Stimulated activated CD8-positive, alpha-beta memory T cell treated with anti-CD3 and anti-CD28 coated beads, Interleukin-15, amount 100 ng/mL, for 1 hour (primary cell): ENCODE measurements at places on chromosomes 7 and 10.
A peak's percentile ranks its signal among the peaks of the same experiment; 100 is the strongest.

DNA sequence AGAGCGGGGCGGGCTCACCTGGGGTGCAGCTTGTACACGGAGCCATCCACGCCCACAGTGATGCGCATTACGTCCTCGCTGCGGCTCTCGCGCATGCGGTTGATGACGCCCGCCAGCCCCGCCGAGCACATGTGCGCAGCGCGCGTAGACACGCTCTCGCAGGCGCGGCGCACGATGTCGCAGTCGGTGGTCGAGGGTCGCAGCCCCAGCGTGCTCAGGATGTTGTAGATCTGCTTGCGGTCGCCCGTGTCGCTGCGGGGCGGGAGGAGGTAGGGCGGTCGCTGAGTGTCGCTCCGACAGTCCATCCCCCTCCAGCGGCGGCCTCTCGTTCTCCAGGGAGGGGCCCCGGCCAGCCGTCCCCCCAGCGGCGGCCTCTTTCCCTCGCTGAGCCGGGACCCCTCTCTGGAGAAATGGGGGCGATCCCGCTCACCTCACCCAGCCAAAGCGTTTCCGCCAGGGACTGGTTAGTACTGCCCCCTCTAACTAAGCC, 4.4 kb upstream of the MYL7 start:
- no peak for DNase-seq

DNA sequence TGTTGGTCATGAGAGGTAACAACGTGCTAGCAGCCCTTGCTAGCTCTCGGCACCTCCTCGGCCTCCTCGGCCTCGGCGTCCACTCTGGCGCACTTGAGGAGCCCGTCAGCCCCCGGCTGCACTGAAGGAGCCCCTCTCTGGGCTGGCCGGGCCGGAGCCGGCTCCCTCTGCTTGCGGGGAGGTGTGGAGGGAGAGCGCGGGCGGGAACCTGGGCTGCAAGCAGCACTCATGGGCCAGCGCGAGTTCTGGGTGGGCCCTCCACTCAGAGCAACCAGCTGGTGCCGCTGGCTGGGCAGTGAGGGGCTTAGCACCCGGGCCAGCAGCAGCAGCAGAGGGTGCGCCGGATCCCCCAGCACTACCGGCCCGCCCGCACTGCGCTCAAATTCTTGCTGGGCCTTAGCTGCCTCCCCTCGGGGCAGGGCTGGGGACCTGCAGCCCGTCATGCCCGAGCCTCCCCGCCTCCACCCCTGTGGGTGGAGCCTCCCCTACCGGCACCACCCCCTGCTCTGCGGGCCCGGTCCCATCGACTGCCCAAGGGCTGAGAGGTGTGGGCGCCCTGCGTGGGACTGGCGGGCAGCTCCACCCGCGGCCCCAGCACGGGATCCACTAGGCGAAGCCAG, 96.1 kb downstream of the PAXIP1 start:
- no peak for DNase-seq

DNA sequence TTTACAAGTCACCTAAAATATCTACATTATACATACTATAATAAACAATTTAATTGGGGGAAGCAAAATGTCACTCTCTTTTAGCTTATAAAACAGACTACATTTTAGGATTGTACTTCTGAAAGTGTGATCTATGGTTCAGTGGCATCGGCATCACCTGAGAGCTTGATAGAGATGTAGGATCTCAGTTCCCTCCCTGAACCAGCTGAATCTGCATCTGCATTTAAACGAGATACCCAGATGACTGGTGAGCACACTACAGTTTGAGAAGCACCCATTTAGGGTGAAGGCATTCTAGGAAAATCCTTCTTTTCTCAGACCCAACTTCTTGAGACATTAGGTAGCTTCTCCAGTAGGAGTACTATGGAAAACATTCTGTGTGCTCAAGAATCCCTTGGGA, 21.5 kb upstream of the SDHAF3 start:
- no peak for DNase-seq

DNA sequence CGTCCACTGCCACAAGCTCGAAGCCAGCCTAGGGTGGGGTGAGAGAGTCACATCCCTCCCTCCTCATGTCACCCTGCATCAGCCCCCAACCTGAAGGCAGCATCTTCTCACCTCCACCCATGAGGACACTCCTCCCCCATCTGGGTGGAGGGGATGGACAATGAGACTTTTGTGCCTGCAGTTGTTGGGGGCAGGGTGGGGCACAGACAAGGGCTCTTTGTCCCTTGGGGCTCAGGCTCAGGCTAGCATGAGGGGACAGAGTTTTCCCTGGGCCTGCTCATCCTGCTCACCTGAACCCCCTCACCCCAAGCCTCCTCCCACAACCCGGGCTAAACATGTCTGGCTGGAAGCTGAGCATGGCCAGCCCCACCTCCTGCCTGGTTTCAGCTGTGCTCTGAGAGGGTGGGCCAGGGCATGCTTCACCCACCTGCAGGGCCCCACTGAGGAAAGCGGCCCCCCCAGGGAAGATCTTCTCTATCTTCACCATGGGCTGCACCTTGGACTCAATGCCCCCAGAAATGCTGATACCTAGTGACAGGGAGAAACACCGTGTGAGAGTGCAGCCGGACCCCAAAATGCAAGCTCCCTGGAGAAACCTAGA, 9.3 kb downstream of the LZTS2 start:
- DNase-seq, result no peak

- DNase-seq, result no peak
These were observed 163.8 kb downstream of the SORCS3 start for GRCh38 chr10:104804880-104805279.

DNA sequence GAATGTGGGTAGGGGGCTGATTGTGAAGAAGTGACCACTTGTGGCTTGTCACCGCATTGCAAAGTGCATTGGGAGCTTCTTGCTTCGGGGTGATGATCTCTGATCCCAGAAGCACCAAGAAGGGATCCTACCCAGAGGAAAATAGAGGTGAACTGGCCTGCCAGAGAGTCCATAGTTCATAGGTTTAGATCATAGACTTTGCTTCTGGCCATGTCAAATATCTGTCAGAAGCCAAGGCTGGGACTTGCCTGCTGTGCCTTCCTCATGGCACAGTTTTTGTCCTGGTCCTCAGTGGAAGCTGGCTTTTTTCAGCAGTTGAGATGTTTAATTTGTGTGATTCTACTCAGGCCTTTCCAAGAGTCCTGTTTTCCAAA, 1.1 kb downstream of the ZSWIM8 start:
- DNase-seq, result no peak

GRCh38 chr10:95343573-95343972, 52.8 kb upstream of the PDLIM1 start:
- no peak for DNase-seq

- DNase-seq, result no peak
These were observed 122.0 kb downstream of the MICU1 start for GRCh38 chr10:72503694-72504438.

- peak; percentile 32 for DNase-seq
These were observed 742 bp downstream of the LMBR1 start for GRCh38 chr7:156892081-156892800.

DNA sequence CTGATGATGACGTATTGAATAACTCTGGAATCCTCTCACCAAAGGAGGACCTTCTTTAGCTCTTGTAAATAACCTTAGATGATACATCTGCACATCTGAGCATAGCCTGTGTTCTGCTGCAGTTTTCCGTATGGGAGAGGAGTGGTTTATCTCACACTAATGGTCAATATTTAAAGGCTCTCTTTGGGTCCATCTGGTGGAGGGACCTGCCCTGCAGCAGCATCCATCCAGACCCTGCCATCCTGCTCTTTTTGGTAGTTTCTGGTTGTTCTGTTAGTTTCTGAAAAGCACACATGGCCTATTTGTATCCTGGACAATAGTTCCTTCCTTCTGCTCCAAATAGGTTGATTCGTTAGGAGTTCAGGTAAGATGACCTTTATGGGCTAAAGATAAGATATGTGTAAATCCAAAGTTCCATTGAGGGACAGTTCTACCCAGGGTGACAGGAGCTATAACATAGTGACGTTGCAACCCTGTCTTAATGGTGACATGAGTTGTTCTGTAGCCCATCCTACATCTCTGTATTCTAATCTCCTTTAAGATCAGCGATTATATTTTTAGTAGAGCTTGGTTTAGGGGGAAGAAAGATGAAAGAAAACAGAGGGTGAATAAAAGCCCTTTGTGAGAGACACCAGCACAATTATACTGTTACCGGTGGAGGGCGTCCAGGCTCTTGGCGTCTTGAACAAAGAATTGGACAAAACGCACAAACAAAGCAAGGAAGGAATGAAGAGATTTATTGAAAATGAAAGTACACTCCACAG, 60.0 kb upstream of the KLF14 start:
- DNase-seq, result no peak

GRCh38 chr10:76244061-76244686, 812.8 kb downstream of the LRMDA start:
- no peak for DNase-seq

DNA sequence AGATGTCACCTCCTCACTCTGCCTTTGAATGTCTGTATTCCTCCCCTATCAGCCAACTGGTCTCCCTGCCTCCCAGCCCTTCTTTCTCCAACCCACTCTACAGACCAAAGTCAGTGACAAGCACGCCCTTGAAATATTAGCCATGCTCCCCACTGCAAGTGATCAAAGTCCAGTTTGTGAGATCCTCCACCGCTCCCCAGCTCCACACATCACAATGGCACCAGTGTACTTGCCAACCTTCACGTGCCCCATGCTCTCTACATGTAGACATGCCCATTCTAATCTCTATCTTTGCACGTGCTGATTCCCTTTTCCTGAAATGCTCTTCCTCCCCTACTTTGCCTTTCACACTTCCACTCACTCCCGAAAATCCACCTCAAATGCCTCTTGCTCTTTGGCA, 150.9 kb downstream of the GRID1 start:
- DNase-seq, result no peak

- DNase-seq, result no peak
These were observed 26.4 kb downstream of the DRGX start for GRCh38 chr10:49369216-49370162.

DNA sequence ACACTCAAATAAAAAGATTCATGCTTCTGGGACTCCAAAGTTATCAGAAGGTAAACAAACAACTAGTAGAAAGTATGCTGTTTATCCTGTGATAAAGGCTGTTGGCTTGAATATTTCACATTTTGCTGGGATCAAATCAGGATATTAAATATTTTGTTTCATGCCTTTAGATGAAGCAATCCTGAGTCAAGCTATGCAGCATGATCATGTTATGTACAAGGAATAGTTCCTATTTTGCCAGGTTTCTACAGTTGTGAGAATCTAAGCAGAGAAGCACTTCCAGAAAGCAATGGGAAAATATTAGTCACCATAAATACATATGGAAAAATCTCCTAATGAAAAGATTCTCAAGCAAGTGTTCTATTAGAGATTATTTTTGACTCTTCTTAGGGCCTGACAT, 262.8 kb upstream of the PCDH15 start:
- DNase-seq, result no peak

DNA sequence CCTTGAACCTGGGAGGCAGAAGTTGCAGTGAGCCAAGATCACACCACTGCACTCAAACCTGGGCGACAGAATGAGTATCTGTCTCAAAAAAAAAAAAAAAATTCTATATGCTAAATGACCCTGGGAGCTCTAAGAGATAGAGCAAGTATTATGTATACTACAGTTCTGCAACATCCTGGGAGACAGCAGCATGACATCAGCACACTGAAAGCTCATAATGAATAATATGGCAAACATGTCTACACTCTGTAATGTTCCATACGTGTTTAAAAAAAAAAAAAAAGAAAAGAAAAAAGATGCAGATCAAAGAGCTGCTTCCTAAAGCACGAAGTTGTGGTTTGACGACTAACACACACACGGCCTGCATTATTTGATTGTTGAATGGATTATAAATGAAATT, 72.5 kb downstream of the CUL2 start:
- DNase-seq, result no peak

DNA sequence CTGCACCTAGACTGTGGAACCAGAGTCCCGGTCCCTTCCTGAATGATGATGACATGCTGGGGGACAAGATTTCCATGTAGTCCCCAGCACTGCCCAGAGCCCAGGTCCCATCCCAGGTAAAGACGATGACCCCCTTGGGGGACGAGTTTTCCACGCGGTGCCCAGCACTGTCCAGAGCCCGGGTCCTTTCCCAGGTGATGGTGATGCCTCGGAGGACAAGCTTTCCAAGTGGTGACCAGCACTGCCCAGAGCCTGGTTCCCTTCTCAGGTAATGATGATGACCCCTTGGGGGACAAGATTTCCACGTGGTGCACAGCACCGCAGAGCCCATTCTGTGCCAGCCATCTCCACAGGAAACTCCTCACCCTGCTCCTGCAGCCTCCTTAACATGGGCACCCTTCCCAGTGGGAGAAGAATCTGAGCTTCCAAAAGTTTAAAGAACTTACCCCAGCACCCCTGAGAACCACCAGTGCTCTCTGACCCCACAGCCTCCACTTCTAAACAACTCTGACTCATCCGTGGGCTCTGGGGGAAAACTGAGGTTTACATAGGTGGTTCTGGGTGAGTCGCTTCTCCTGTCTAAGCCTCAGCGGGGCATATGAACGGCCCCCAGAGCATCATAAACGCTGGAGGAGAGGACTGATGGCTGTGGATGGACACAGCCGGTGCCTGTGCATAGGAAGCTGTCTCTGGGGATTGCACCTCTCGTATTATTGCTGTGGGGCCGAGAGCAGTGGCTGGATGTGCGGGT, 233.2 kb downstream of the TCERG1L start:
- DNase-seq, result no peak

- no peak for DNase-seq
These were observed 110.9 kb downstream of the SGMS1 start for GRCh38 chr10:50512743-50513416.

GRCh38 chr7:108568801-108569380, 615 bp downstream of the THAP5 start:
- DNase-seq, result peak; percentile 17

DNA sequence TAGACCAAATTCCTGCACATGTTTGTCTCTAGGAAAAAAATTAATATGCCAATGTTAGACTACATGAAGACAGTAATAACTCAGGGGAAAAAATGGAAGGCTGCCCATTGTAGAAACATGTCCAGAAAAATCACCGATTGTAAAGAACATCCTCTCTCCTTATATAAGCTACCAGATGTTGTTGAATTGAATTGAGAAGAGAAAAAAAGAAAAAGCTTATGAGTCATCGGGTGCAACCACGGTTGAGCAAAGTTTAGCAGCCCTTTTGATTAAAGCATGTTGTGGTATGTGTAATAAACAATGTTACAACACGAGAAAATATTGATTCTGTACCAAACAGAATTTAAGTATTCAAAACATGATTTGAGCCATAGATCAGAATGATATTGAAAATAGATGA, 102.3 kb upstream of the ARHGAP21 start:
- DNase-seq, result no peak

DNA sequence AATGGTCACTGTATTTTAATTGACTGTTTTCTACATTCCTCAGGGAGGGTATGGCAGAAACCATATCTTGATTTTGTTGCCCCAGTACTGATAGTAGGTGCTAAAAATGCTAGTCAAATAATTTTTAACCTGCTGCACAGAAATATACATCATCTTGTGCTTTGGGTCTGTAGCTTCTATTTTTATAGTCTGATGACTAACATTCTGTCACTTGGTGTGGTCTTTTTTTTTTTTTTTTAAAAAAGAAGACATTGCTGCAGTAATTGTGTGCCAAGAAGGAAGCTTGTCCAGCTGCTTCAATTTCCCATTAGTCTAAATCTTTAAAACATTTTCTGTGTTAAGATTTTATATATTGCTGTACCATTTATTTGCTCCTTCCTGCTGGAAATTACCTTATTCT, 83.6 kb downstream of the ICA1 start:
- no peak for DNase-seq

GRCh38 chr10:71695502-71696476, 23.8 kb downstream of the C10orf105 start:
- DNase-seq, result no peak
